Transverse colon (tissue), 4 donors: ENCODE measurements at places on chromosomes 7 and 10. TPM values are rescaled to one million over a fixed set of nuclear protein-coding genes. Genes with fewer than 3 reads are reported as not detected.

- DNase-seq = no peak
These were observed 534.6 kb upstream of the POM121L12 start for GRCh38 chr7:52500841-52501240.

GRCh38 chr7:25179325-25179724 lies 49.0 kb downstream of the NPVF start:
- DNase-seq = no peak

The PTPN12 gene
- 77.6 TPM for total RNA-seq

The WDFY4 gene
- total RNA-seq = 9.1 TPM

The AGBL3 gene
- 0.41 TPM for total RNA-seq
